ENCODE measurements at places on chromosomes 12 and 14.
A peak's percentile ranks its signal among the peaks of the same experiment; 100 is the strongest.

DNA sequence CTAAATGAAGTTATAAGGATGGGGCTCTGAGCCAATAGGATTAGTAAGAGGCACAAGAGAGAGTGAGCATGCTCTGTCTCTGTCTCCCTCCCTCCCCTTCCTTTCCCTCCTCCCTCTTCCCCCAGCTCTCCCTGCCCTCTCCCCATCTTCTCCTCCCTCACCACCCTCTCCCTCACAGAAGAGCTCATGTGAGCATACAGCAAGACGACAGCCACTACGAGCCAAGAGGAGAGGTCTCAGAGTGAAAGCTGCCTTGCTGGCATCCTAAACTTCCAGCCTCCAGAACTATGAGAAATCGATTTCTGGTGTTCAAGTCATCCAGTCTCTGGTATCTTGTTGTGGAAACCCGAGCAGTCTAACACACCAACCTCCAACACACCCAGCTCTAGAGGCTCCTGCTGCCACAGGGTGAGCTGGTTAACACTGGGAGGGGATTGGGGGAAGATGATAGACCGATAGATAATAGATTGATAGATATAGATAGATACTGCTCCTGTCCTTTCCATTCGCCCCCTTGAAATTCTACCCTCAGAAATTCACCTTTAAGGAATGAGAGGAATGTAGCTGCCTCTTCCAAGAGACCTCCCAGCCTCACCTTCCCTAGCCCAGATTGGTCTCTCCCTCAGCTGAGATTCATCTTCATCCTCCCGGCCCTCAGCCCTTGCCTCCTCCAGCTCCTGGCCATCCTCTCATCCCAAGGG lies 25.8 kb upstream of the ACTN1 start:
- no peak for DNase-seq

- DNase-seq: no peak
These were observed 3.5 kb downstream of the TAC3 start for GRCh38 chr12:57012600-57013465.

- DNase-seq: peak; percentile 72
These were observed 72.8 kb downstream of the C12orf42 start for GRCh38 chr12:103422746-103423515.

- no peak for DNase-seq
These were observed 8.4 kb downstream of the PAPLN start for GRCh38 chr14:73245480-73246325.

DNA sequence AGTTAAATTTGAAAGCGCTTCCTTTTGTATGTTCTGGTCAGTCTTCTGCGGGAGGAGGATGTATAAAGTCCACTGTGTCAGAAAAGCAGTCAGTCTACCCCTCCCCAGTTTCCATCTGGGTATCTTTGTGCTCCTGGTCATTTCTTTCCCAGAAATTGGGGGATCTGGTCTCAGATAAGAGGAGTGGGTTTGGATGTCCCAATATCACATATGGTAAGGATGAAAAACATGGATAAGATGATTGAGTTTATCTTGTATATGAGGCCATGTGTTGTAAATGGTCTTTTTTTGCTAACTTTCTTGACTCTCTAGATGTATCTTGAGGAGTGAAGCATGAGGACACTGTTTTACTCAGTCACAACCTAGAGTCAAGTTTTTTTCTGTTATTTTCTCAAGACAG lies 186.8 kb upstream of the HIF1A start:
- no peak for DNase-seq

- peak; percentile 95 for DNase-seq
These were observed 83.2 kb downstream of the SLC38A6 start for GRCh38 chr14:61064210-61064609.

GRCh38 chr14:95679148-95679815 lies 6.9 kb upstream of the TCL1B start:
- DNase-seq: no peak

DNA sequence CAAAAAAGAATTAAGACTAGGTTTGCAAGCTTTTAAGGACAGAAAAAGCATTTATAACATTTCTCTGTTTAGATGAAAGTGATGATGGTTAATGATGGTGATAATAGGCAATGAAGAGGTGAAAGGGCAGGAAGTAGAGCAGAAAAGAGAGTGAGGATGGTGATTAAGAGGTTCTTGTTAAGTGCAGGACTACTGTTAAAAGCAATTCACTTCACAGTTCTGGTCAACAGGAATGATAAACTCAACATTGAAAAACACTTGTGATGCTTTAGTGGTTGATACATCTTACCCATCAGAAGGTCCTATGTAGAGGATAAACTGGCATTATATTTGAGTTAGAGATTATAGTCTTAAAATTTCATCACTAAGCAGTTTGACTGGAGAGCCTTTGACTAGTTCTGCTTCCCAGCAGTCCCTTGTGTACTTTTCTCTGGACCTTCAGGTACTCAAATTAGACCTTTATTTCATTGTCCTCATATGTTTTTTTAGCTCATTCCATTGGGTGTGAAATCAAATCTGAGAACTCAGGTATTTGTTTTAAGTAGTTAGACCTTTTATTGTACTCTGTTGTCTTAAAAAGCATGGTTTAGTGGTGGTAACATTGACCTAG lies 10.9 kb downstream of the RAP1B start:
- no peak for DNase-seq

- DNase-seq: no peak
These were observed 164.1 kb downstream of the ITPR2 start for GRCh38 chr12:26668847-26669246.

DNA sequence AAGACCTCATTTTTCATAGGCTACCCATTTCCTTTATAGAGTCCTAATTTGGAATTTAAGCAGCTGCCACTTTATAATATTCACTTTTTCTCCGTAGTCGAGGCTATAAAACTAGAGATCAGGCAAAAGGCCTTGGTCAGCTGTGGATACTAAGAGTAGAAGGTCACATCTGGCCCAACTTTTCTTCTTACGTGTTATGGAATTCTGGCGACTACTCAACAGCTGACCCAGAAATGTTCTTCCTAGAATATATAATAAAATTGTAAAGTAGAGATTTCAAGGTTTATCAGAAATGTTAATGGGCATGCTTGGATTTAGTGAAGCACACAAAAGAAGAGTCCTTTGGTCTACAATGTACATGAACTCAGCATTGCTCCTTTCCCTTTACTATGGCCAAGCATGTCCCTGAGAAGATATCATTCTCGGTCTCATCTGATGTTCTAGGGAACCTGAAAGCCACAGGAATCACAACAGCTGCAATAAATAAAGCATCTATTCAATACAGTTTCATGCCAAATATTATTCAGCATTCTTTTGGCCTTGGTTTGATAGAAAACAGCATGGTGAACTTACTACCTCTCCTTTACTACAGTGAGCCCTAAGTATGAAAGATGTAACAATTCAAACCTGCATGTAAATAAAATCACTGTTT lies 261.4 kb upstream of the NPAS3 start:
- DNase-seq: no peak

GRCh38 chr14:100067971-100068959 lies 3.0 kb downstream of the EVL start:
- DNase-seq: no peak

GRCh38 chr12:20510811-20511210 lies 142.5 kb downstream of the PDE3A start:
- DNase-seq: no peak

DNA sequence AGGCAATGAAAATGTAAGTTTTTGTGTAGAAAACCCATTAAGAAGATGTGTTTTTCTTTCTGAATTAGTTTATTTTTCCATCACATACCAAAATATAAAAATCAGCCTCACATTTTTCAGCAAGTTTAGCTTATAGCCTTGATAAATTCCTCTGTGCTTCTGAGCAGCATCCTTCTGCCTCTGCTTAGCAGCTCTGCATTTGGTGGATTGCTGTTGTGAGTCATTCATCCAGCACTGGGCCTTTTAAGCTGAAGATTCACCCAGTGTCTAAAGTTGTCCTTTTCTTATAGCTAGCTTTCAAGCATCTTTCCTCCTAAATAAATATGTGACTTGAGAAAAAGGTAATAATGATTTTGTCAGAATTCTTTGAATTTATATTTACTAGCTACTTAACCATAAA lies 206.1 kb downstream of the PCNX1 start:
- no peak for DNase-seq

DNA sequence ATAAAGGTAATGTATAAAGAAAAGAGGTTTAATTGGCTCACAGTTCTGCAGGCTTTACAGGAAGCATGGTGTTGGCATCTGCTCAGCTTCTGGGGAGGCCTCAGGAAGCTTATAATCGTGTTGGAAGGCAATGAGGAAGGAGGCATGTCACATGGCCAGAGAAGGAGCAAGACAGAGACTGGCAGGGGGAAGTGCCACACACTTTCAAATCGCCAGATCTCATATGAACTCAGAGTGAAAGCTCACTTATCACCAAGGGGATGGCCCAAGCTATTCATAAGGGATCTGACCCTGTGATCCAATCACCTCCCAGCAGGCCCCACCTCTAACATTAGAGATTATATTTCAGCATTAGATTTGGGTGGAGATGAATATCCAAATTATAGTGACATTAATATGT lies 26.3 kb downstream of the LDHB start:
- no peak for DNase-seq

- DNase-seq: no peak
These were observed 34.2 kb downstream of the ARID4A start for GRCh38 chr14:58332561-58332960.

- no peak for DNase-seq
These were observed 107.3 kb downstream of the SAMD4A start for GRCh38 chr14:54674046-54674741.

- DNase-seq: peak; percentile 68
These were observed 57.9 kb upstream of the NAV3 start for GRCh38 chr12:77772676-77773298.

GRCh38 chr14:91111443-91111842 lies 2.4 kb upstream of the DGLUCY start:
- no peak for DNase-seq

- DNase-seq: no peak
These were observed 126.9 kb downstream of the KTN1 start for GRCh38 chr14:55706893-55707292.

GRCh38 chr14:93901813-93902212 lies 25.3 kb upstream of the FAM181A start:
- no peak for DNase-seq

DNA sequence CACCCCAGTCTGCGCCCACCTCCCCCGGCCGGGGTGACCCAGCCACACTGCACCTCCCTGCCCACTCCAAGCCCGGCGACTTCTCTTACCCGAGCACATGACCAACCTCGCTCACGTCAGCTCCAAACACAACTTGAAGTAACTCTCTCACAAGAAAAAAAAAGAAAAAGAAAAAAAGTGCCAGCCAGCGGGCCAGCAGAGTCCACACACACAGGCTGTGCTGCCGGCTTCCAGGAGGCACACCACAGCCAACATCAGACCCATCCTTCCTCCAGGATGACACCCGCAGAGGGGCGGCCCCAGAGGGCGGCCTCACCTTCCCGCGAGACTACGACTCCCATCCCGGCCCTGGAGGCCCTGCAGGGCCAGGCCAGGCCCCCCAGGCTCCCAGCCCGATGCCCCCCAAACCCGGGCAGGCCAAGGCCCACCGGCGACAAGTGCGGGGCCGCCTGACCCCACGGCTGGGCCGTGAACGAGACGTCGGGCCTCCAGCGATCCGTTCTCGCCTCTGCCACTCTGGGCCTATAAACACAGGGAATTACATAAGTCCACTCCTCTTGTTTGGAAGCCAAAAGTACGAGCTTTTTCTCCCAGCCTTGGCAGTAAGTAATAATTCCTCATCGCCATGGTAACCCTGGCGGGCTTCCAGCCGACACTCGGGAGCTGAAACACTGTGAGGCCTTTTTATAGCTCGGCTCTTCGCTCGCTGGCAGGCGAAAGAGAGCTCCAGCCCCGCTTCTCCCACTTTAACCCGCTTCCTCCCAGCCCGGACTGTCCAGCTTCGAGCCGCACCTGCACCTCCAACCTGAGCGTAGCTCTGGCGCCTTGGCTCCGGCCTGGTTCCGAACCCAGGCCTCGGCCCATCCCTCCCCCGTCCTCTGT lies 49.1 kb downstream of the NCOR2 start:
- DNase-seq: peak; percentile 73

GRCh38 chr12:58529897-58530741 lies 390.2 kb downstream of the LRIG3 start:
- DNase-seq: no peak

- DNase-seq: no peak
These were observed 123.3 kb upstream of the OR4E1 start for GRCh38 chr14:21796916-21797315.

- DNase-seq: no peak
These were observed 12.2 kb upstream of the CALCOCO1 start for GRCh38 chr12:53739214-53740129.

DNA sequence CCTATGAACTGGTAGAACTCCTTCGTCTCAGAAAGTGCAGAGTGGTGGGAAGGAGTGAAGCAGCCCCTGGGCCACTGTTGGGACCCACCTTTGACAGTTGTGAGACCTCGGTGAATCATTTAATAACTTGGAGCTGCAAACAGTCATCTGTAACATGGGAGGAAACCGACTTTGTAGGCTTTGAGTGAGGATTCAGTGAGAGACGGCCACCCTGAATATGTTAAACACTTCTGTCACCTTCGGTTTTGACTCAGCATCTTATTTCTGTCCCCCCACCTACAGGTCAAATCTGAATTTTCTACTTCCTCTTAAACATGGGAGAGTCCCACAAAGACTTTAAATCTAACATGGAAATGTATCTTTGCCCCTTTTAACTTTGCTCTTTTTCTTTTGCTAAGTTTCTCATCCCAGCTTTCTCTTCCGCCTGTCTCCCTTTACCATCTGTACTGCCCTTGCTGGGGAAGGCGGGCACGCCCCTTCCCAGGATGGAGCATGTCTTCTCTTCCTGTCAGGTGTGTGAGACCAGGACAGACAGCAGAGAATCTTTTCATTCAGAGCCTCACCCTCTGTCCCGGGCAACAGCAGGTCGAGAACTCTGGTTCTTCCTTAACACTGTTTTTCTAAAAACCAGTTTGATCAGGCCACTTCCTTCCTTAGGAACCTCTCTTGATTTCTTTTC lies 37.1 kb downstream of the ZC3H14 start:
- DNase-seq: no peak

DNA sequence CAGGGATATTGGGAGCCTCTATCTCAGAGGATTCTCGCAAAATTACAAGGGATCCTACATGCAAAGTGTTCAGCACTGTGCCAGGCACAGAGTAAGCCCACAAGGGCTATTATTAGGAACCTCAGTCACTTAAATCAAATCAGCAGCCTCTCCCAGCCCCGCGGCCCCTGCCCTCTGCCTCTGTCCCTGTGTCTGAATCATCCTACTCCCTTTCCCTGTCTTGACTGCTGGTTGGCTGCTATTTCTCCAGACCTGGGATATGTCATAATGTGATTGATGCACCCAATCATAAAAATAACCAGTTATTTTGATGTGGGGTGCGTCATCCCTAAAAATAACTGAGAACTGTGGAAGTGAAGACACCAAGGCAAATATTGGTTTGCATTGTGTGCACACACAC lies 176.3 kb downstream of the KSR2 start:
- DNase-seq: no peak

GRCh38 chr12:59080101-59080500 lies 159.8 kb upstream of the LRIG3 start:
- DNase-seq: no peak
